Fibroblast of the conjunctiva (primary cell): ENCODE measurements at places on chromosomes 2 and 18.
A peak's percentile ranks its signal among the peaks of the same experiment; 100 is the strongest.

DNA sequence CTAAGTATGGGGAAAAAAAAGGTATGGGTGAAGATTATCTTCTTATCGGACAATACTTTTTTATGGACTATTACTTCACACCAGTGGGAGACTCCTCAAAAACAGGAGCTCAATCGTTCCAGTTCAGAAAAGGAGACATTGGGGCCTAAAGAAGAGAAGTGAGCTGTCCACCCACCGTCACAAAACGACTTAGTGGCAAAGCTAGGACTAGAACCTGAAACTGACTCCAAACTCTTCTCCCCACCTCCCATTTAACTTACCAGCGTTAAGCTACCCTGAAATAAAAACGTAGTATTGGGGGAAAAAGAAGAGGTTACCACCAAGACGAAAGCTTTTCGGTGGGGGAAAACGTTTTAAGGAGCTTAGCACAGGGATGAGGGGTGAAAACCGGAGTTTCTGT is 503 bp downstream of the GTF3C3 start:
- DNase-seq, result no peak

DNA sequence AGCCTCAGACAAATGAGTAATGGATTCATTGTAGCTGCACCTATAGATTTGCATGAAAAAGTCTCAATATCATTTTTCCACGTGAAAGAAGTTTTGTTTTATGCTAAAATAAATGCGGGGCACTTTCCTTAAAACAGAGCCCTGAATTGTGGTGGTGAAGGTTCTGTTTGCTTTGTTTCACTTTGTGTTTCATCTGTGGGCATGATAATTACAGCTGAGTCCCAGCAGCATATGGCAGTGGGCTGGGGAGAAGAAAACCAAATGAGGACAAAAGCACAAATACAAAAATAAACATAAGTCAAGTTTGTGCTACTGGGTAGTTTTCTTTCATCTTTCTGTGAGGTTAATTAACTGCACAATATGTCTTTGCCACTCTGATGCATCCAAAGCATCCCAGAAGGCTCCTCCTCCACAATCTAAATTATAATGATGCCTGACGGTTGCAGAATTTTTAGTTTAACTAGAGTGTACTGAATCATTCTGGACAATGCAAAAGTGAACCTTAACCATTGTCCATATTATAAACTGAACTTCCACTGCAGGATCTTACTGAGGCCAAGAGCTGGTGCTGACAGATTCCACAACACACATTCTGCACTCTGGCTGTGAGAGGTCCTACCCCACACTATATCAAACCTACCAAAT is 97.6 kb downstream of the DSC3 start:
- no peak for DNase-seq

- peak; percentile 18 for DNase-seq
Measured at GRCh38 chr2:121360566-121361300, 75.7 kb upstream of the TFCP2L1 start.

DNA sequence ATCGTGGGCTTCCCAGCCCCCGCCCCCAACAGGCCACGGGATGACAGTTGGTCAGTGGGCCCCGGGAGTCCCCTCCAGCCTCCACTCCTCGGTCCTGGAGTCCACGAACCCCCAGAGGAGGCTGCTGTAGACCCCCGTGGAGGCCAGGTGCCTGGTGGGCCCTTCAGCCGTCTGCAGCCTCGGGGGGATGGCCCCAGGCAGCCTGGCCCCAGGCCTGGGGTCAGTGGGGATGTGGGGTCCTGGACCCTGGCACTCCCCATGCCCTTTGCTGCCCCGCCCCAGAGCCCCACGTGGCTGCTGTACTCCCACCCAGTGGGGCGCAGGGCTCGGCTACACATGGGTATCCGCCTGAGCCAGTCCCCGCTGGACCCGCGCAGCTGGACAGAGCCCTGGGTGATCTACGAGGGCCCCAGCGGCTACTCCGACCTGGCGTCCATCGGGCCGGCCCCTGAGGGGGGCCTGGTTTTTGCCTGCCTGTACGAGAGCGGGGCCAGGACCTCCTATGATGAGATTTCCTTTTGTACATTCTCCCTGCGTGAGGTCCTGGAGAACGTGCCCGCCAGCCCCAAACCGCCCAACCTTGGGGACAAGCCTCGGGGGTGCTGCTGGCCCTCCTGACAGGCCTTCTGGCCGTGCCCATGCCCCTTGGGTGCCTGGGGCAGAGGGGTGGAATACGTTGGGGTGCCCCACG is 7.6 kb downstream of the NEU4 start:
- no peak for DNase-seq

GRCh38 chr2:143840601-143841000 is 679.3 kb downstream of the ZEB2 start:
- DNase-seq, result no peak

GRCh38 chr18:55748227-55748738 is 160.3 kb upstream of the TCF4 start:
- no peak for DNase-seq

DNA sequence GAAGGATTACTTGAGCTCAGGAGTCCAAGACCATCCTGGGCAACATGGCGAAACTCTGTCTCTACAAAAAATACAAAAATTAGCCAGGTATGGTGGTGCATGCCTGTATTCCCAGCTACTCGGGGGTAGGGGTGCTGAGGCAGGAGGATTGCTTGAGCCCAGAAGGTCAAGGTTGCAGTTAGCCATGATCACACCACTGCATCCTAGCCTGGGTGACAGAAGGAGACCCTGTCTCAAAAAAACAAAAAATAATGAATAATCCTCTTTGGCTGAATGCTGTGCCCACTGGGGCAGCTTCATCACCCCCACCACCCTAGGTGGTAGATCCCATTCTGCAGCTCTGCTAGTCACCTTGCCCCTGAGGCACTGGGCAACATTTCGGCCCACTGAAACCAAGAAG is 109.4 kb downstream of the ZFP36L2 start:
- DNase-seq, result no peak
